ENCODE measurements at places on chromosomes 6 and 20.

- no peak for DNase-seq
Observed at GRCh38 chr6:170295510-170296422, 4.9 kb upstream of the DLL1 start.

DNA sequence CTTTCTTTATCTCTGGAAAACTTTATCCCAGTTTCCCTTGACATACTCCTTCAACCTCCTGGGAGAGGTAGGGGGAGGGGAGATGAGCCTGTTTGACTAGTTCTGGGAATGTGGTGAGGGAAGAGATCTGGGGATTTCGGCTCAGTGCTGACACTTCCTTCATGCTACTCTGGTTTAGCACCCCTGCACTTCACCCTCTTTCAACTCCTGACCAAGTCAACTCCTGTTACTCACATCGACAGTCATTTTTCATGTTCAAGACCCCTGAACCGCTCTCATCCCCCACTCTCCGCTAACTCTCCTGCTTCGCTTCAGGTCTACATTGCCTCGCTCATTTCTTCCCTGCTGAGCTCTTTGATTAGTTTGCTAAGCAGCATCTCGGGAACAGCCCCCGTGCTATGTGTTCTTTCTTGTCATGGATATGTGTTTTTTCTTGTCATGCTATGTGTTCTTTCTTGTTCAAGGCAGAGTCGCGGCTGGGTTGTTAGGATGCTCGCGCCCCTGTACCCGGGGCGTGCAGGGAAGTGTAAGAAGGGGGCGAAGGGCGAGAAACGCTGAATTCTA, 16.6 kb upstream of the TRIM27 start:
- DNase-seq = no peak

DNA sequence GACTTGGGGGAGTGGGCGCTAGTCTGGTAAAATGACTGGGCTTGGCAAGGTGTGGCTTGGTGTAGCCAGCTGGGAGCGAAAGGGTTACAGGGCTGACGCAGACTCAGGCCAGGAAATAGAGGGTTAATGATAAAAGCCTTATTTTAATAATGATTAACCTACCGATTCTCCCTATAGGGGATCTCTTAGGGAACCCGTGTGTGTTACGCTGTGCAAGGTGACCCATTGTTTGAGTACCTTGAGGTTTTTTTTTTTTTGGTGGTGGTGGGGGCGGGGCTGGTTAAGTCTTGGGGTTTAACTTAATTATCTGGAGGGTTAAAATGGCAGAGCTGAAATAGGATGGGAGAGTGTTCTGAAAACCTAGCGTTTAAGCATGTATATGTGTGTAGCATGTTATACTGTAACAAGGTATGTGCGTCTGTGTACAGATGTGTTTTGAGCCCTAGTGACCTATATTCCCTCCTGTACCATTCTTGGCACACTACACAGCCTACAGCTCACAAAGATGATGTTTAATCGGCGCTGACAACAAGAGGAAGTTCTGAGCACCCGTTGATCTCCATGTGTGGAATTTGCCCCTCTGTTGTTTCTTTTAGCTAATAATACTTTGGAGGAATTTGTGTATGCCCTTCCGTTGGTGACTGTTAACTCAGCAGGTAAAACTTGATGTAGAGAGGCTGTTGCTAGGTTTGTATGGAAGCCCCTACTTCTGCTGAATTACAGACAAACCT, 1.3 kb downstream of the CARMIL1 start:
- DNase-seq = no peak

DNA sequence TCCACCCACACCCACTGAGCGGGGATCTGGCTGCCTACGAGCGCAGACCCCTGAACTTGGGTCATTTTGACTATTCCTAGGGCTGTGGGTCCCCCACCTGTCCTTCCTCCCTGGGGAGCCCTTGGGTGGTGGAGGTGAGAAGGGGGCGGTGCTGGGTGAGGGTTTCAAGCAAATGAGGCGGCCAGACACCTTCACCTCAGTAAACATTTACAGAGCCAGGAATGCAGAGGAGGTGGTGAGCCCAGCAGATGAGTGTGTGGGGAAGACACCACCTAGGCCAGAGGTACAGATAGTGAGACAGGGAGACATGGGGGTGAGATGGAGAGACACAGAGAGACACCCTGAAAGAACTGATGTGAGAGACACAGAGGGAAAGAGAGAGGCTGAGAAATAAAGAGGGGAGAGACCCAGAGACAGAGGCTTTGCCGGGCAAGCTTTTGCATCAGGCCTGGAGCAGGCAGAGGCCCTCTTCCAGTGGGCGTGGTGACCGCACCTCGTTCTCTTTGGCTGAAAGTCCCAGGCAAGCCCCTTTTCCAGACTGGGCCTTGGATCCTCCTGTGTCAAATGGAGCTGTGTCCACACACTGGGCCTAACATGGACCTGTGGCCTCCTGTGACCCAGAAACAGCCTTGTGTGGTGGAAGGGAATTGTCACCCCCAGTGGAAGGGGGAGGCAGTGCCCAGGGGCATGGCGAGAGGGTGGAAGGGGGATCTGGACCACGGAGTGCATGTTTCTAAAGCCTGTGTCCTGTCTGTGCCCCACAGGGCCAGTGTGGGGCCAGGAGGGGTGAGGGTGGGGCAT, 29.7 kb downstream of the CEBPB start:
- DNase-seq = no peak

DNA sequence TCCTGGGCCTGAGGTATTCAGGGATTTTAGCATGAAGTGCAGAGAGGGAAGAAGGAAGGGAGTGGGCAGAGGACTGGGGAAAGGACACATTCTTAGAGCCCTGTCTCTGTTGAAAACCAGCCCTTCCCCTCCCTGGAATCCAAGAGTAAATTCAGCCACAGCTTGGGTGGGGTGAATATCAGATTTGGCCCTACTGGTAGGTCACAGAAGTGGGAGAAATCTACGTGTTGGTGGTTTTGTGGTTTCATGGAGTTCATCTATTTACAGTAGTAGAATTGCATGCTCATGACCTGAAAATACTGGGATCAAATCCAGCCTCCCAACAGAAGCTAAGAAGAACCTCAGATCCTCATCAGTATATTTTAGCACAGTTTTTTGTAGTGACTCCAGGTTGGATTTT, 404.4 kb downstream of the BMP2 start:
- DNase-seq = no peak

GRCh38 chr6:7190791-7191190, 83.0 kb downstream of the RREB1 start:
- no peak for DNase-seq

DNA sequence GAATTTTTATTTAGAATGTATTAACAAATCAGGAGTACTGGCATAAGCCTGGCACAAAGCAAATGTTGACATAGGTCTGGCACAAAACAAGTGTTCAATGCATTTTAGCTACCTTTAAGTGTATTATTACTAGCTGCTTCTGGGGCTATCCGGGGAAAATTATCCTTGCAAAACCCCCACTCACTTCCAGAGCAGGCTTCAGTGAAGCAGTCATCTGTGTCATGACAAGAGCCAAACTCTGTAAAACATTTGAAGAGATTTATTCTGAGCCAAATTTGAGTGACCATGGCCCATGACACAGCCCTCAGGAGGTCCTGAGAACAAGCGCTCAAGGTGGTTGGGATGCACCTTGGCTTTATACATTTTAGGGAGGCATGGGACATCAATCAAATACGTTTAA, 6.4 kb upstream of the TRIM38 start:
- DNase-seq = no peak

DNA sequence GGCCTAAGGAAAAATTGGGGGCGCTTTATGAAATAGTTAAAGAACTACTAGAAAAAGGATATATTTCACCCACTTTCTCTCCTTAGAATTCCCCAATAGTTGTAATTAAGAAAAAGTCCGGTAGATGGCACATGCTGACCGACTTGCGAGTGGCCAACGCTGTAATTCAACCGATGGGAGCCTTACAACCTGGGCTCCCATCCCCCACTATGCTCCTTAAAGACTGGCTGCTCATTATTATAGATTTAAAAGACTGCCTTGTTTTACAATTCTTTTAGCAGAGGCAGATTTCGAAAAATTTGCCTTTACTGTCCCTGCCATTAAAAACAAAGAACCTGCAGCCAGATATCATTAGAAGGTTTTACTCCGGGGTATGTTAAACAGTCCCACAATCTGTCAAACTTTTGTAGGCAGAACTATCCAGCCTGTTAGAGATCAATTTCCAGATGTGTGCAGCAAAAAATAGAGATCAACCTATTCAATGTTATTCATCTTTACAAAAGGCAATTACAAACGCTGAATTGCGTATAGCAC, 58.5 kb upstream of the PRSS16 start:
- DNase-seq = peak; percentile 53

DNA sequence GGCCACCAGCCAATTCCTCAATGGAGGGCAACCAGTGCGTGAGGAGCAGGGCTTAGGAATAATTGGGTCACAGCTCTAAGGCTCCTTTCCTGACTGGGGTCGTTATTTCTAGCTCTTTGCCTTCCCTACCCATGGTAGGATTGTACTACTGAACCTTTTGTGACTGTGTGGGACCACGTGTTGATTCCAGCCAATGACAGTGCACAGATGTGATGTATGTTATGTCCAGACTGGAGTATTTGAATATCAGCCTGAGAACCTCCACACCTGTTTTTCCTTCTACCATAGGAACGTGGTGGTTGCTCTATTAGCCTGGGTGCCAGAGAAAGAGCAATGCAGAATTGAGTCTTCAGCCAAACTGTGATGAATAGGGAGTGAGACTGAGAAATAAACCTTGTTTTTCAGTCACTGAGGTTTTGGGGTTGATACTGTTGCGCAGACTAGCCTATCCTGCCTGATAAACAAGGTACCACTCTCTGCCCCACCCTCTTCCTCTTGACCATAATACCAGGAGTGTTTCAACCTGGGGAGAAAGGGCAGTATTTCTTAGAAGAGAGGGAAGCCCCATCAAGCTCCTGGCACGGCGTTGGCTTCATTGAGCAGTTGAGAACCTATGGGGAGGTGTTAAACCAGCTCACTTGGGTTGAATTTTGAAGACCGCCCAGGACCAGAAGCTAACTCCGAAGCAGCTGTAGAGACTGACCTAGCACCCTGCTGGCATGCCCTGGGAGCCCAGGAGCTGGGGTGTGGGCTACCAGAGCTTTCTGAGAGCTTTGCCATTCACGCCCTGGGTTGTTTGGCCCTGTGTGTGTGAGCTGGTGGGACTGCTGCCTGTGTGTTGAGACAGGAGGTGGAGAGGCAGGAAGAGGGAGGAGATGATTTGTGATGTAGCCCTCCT, 105.5 kb upstream of the BACH2 start:
- no peak for DNase-seq

DNA sequence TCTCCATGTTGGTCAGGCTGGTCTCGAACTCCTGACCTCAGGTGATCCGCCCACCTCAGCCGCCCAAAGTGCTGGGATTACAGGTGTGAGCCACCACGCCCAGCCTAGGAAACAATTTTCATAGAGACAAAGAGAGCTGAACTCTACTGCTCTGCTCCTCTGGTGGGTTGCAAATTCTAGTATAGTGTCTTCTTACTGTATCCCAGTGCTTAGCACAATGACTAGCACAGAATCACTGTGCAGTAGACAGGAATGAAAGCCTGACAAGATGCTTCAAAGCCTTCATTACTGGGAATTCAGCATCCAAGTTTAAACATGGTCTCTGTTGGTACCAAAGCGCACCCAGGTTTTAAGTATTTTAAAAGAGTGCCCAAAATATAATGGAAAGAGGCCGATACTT, 96.5 kb upstream of the SALL4 start:
- no peak for DNase-seq

- DNase-seq = no peak
Observed at GRCh38 chr6:31886541-31886991, 7.8 kb upstream of the SLC44A4 start.

DNA sequence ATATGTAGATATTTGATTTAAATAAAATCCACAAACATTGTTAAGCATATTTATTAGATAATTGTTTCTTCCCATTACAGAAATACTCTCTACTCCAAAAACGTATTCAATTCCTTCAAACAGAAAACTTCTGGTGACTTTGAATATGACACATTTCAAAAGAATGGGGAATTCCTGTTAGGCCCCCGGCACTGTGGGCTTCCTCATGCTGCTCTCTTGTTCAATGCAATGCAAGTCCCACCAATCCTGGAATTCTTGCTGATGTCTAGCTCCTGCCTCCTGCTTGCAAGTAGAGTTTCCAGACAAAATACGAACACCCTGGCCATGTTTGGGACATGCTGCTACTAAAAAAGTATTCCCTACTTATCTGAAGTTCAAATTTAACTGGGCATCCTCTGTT, 544.1 kb downstream of the QKI start:
- DNase-seq = no peak

GRCh38 chr20:33005132-33005566, 916 bp upstream of the SUN5 start:
- DNase-seq = no peak

GRCh38 chr6:15993716-15994228, 135.1 kb upstream of the MYLIP start:
- no peak for DNase-seq

DNA sequence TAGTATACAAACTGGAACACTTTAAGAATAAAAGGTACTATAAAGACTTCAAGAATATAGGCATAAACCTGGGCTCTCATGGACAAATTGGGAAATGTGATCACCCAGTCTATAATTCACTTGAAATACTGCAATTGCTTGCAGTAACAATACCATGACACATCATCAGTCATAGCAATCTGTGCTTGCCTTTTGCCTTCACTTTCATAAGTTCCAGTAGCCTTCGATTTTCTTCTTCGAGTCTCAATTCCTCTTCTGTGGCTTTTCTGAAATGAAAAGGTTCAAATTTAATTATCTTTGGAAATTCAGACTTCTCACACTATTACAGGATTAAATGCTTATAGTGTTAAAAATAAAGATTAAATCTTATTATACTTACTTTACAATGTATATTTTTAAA, 96.3 kb upstream of the ZBTB24 start:
- no peak for DNase-seq

DNA sequence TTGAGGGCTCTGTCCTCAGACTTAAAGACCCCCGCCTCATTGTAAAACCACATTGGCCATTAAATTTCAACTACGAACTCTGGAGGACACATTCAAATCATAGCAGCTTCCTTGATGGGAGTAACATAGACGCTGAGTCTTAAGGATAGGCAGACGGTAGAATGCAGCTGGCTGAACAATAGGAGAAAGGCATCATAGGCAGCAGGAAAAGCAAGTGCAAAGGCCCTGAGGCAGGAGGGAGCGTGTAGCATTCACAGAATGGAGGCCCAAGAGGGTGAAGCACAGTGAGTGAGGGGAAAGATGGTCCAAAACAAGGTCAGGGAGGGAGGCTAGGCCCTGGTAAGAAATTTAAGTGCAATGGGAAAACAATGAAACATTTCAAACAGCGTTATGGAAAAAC, 8.6 kb upstream of the PFDN4 start:
- no peak for DNase-seq

- no peak for DNase-seq
Observed at GRCh38 chr20:40980828-40981310, 47.8 kb upstream of the TOP1 start.

DNA sequence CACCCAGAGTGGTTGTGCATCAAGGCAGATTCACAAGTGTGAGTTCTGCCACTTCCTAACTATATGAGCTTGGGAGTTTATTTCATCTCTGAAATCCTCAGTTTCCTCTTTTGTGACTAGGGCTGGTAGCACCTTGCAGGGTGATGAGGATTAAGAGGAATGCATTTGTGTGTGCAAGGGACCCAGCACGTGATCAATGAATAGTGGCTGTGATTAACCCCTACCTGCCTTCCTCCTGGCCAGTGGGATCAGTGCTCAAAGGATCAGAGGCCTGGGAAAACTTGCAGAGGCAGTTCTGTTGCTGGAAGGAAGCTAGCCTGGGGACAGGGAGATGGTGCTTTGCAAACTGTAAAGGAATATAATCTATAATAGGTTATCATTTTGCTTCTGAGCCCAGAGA, 7.3 kb downstream of the SDC4 start:
- no peak for DNase-seq

Data from T-cell (primary cell).